ENCODE measurements at places on chromosomes 5 and 9. TPM values are rescaled to one million over a fixed set of nuclear protein-coding genes. Genes with fewer than 3 reads are reported as not detected.

The ANGPTL2 gene
- total RNA-seq: not detected

The C5orf58 gene
- total RNA-seq: not detected

The SOX30 gene
- total RNA-seq: 0.07 TPM

The TEX48 gene
- total RNA-seq: not detected

The OR1J2 gene
- not detected for total RNA-seq

The GABRB2 gene
- total RNA-seq: not detected

The KIF4B gene
- total RNA-seq: not detected

The SMC2 gene
- 22.8 TPM for total RNA-seq

The DMXL1 gene
- 12.7 TPM for total RNA-seq

The BNC2 gene
- 5.1 TPM for total RNA-seq

The IFNA21 gene
- not detected for total RNA-seq

The ZNF366 gene
- not detected for total RNA-seq

The IL11RA gene
- 5.0 TPM for total RNA-seq

The SLC25A48 gene
- total RNA-seq: not detected

The RMND5B gene
- total RNA-seq: 30.4 TPM

The SLC36A2 gene
- total RNA-seq: not detected

The MIGA2 gene
- total RNA-seq: 11.7 TPM

The SLC25A2 gene
- total RNA-seq: not detected

The MARCHF3 gene
- total RNA-seq: 1.2 TPM

The SARDH gene
- total RNA-seq: 0.09 TPM

The GARNL3 gene
- total RNA-seq: 2.3 TPM

The PCAT7 gene
- 0.71 TPM for total RNA-seq

The HK3 gene
- total RNA-seq: not detected

The PRUNE2 gene
- total RNA-seq: not detected

The BARHL1 gene
- total RNA-seq: not detected

The SLC6A18 gene
- total RNA-seq: not detected

The IRGM gene
- total RNA-seq: 0.13 TPM

The CDHR2 gene
- total RNA-seq: 0.08 TPM

The TLX3 gene
- not detected for total RNA-seq

The SLC4A9 gene
- 0.01 TPM for total RNA-seq

The SAXO1 gene
- not detected for total RNA-seq

The DOCK8 gene
- 0.32 TPM for total RNA-seq

The PCDHB6 gene
- total RNA-seq: 1.2 TPM

The FAM151B gene
- 1.8 TPM for total RNA-seq

The CBY3 gene
- total RNA-seq: not detected

The TMOD1 gene
- 3.7 TPM for total RNA-seq

The CDC23 gene
- 28.1 TPM for total RNA-seq

The SMIM33 gene
- not detected for total RNA-seq

The PCDHGC4 gene
- not detected for total RNA-seq

The CDC25C gene
- total RNA-seq: 13.0 TPM

The PFN3 gene
- not detected for total RNA-seq

The SLIT3 gene
- total RNA-seq: 13.2 TPM

The PIP5K1B gene
- not detected for total RNA-seq

The IRX4 gene
- 0.29 TPM for total RNA-seq

The LHX2 gene
- total RNA-seq: 4.7 TPM

The KIF24 gene
- total RNA-seq: 3.4 TPM

The TIMD4 gene
- 1.6 TPM for total RNA-seq

The CCDC69 gene
- total RNA-seq: 1.5 TPM

The TNFSF8 gene
- not detected for total RNA-seq

The BTNL3 gene
- total RNA-seq: not detected

The REEP5 gene
- total RNA-seq: 150 TPM

The PCDHB3 gene
- total RNA-seq: 0.02 TPM

The PRR16 gene
- total RNA-seq: not detected

The LECT2 gene
- not detected for total RNA-seq

The RNF130 gene
- 41.9 TPM for total RNA-seq

The CNOT6 gene
- total RNA-seq: 19.0 TPM

The FAM53C gene
- 22.9 TPM for total RNA-seq

The ADAMTS19 gene
- not detected for total RNA-seq

The AJM1 gene
- 4.0 TPM for total RNA-seq

The CCDC183 gene
- total RNA-seq: 0.31 TPM

Data from A549 treated with CpdA at 1 μM for 4 hours (cell line).